Endodermal cell (in vitro differentiated cells): ENCODE measurements at places on chromosomes 3 and 15. TPM values are rescaled to one million over a fixed set of nuclear protein-coding genes. Genes with fewer than 3 reads are reported as not detected.

Gene ANKRD34C
- not detected in 2 replicates for total RNA-seq

Gene CLDN18
- 0.13 and 0.20 TPM in 2 replicates for total RNA-seq

Gene PXYLP1
- 42.2 to 53.6 TPM (median 51.6 TPM) in 3 replicates for total RNA-seq

Gene MYRIP
- total RNA-seq: 2.2 to 4.3 TPM (median 3.8 TPM) in 3 replicates

Gene EXD1
- total RNA-seq: not detected in 3 replicates

Gene DUOX1
- 1.2 to 3.3 TPM (median 1.9 TPM) in 3 replicates for total RNA-seq

Gene RRP9
- 88.6 and 89.3 TPM in 2 replicates for total RNA-seq

Gene ATOSA
- total RNA-seq: 18.6 to 48.8 TPM (median 23.7 TPM) in 3 replicates

Gene KCNH8
- total RNA-seq: 12.0 to 22.4 TPM (median 13.0 TPM) in 3 replicates

Gene ERC2
- 19.4 and 22.8 TPM in 2 replicates for total RNA-seq

Gene CPLX3
- total RNA-seq: not detected in 2 replicates

Gene SCG3
- 18.3 and 26.3 TPM in 2 replicates for total RNA-seq

Gene NUDT16
- total RNA-seq: 15.2 and 16.1 TPM in 2 replicates

Gene SAMD7
- total RNA-seq: not detected in 3 replicates

DNA sequence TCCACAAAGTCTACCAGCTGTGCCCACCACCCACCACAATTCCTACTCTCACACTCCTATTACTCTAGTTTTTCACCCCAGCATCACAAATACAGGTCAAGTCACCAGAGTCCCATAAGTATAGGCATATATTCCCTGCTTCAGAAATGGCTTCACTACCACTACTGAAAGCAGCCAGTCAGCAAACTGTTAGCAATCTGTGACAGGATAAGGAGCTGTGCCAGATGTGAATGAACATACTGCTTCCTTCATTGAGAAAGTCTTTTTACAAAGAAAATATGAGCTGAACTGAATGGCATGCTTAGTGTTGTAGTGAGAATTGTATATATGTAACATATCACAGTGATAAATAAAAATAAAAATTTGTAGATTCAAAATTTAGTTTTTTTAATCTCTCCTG lies 76.8 kb downstream of the C3orf85 start:
- DNase-seq: no peak

DNA sequence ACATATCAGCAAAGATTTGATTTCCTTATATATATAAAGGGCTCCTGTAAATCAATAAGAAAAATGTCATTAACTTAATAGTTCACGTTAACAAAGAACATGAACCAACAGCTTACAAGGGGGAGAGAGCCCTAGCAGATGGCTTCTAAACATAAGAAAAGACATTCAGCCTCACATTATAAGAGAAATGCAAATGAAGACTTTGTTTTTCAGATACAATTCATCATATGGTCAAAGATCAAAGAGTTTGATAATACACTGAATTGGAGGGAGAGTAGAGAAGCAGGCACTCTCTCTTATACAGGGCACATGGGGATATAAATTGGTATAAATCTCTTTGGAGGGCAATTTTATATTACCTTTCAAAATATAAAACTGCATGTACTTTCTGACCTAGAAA lies 21.1 kb downstream of the RBP2 start:
- no peak for DNase-seq

- peak; percentile 98 for DNase-seq
These were observed 13.1 kb upstream of the BLOC1S6 start for GRCh38 chr15:45573961-45574629.

GRCh38 chr15:52284164-52284563 lies 11.4 kb downstream of the MYO5C start:
- no peak for DNase-seq

DNA sequence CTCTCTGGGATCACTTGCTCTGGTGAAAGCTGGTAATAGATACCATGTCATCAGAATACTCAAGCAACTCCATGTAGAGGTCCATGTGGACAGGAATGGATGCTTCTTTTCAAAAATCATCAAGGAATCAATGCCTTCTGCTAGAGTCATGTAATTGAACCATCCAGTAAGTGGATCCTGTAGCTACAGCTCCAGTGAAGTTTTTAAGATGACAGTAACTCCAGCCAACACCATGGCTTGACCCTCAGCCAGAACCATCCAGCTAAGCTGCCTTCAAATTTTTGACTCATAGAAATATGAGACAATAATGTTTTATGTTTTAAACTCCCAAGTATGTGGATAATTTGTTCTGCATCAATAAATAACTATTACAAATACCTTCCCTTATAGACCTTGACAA lies 923.7 kb downstream of the EPHA3 start:
- DNase-seq: no peak

GRCh38 chr15:90603893-90604292 lies 74.2 kb downstream of the CRTC3 start:
- peak; percentile 53 for DNase-seq

DNA sequence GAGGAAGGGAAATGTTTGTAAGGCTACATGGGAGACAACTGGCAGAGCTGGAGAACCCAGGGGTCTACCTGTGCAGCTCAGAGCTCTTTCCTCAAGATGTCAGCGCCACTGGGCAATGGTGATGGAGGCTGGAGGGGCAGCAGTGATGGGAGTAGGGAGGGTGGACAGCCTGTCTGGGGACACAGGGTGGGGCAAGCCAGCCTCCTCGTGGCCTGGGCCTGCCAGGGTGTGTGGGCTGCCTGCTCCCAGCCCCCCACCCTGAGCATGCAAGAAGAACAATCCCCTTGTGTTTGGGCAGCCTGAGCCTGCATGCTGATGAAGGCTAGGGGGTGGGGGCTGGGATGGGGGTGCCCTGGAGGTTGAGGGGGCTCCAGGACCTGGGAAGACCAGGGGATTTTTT lies 1.2 kb downstream of the PCBP4 start:
- no peak for DNase-seq

DNA sequence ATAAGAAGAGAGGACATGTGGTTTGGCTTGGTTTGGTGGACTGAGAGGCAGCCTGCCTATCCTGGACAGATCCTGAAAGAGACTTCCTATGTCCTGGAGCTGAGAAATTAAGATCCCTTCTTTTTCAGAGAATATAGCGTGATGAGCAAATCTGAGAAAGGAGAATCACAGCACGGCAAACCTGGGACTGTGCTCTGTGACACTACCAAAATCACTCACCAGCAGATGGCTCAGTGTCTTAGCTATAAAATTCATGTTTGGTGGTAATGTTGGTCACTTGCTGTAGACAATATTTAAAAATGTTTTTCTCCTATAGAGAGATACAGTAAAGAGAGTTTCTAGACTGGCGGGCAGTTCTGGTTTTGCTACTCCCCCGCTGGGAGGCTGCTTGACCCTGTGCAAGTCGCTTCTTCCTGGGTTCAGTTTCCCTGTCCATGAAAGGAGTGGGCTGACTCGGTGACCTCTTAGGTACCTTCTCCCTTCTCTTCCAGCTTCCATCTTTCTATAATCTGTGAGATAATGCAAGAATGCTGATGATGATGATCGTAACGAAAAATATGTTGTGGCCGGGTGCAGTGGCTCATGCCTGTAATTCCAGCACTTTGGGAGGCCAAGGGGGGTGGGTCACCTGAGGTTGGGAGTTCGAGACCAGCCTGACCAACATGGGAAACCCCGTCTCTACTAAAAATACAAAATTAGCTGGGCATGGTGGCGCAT lies 7.6 kb upstream of the HES1 start:
- DNase-seq: no peak

GRCh38 chr3:144289057-144289456 lies 317.4 kb downstream of the DIPK2A start:
- no peak for DNase-seq

- no peak for DNase-seq
These were observed 131.2 kb downstream of the RAP2B start for GRCh38 chr3:153293265-153293664.

DNA sequence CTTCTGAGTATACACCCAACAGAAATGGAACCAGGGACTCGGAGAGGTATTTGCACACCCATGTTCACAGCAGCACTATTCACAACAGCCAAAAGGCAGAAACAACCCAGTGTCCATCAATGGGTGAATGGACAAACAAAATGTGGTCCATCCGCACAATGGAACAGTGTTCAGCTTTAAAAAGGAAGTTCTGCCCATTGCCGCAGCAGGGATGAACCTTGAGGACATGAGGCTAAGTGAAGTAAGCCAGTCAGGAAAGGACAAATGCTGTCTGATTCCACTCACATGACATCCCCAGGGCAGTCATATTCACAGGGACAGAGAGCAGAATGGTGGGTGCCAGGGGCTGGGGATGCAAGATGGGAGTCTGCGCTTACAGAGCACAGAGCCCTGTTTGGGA lies 7.5 kb downstream of the IQSEC1 start:
- DNase-seq: no peak

- no peak for DNase-seq
These were observed 19.2 kb upstream of the GSK3B start for GRCh38 chr3:120113128-120114116.

DNA sequence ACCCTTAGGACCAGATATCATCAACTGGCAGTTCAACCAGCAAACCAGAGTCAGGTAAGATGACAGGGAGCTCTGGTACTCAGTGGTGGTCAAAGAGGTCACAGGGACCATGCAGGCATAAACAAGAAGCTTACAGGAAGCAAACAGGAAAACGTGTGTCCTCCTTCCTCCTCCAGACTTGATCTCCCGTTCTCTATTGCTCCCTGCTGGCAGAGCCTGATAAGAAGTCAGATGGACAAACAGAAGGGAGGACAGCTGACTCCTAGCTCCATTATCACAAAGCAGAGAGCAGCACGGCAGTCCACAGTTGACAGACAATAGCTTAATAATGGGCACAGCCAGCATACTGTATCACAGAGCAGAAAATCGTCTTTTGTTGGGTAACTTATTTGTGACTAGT lies 156.5 kb upstream of the SLC2A2 start:
- no peak for DNase-seq

DNA sequence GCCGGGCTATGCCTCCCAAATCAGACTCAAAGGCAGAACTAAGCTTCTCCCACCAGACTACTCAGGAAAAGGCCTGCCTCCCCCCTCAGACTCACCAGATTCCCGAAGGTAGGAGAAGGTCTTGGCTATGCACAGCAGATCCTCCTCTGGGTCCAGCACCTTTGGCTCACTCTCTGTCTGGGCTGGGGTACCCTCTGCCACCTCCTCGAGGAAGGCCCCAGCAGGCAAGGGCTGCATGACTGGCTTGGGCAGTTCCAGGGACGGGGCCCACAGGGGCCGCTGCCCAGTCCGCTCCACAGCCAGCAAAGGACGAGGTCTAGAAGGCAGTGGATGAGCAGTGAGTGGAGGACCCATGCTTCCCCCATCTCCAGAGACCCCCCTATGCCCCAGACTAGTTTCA lies 3.3 kb downstream of the CISH start:
- DNase-seq: no peak

- DNase-seq: peak; percentile 60
These were observed 163.3 kb downstream of the AKAP13 start for GRCh38 chr15:85543741-85544155.

DNA sequence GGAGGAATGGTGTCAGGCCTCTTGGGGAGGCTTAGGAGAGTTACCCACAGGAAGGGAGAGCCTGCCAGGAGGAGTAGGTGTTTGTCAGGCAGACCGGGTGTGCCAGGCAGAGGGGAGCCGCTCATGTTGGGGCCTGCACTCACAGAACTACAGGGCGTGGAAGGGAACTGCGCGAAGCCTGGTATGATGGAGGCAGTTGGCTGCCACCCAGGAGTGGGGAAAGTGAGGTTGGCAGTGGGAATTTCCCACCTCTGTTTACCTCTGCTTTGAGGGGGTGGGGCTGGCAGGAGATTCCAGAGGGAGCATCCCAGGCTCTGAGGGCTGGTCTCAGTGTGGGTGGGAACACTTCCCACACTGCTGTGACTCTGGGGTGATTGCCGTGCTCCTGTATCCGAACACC lies 99.9 kb downstream of the SLCO3A1 start:
- DNase-seq: no peak

DNA sequence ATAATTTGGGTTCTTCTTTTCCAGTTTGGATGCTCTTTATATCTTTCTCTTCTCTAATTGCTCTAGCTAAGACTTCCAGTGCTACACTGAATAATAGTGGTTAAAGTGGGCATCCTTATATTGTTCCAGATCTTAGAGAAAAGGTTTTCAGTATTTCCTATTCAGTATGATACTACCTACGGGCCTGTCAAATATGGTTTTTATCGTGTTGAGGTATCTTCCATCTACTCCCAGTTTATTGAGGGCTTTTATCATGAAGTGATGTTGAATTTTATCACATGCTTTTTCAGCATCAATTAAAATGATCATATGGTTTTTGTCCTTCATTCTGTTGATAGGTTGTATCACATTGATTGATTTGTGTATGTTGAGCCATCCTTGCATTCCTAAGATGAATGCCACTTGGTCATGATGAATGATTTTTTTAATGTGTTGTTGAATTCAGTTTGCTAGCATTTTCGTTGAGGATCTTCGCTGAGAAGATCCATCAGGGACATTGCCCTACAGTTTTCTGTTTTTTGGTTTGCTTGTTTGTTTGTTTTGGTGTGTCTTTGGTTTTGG lies 3.0 kb upstream of the LRRC34 start:
- no peak for DNase-seq

DNA sequence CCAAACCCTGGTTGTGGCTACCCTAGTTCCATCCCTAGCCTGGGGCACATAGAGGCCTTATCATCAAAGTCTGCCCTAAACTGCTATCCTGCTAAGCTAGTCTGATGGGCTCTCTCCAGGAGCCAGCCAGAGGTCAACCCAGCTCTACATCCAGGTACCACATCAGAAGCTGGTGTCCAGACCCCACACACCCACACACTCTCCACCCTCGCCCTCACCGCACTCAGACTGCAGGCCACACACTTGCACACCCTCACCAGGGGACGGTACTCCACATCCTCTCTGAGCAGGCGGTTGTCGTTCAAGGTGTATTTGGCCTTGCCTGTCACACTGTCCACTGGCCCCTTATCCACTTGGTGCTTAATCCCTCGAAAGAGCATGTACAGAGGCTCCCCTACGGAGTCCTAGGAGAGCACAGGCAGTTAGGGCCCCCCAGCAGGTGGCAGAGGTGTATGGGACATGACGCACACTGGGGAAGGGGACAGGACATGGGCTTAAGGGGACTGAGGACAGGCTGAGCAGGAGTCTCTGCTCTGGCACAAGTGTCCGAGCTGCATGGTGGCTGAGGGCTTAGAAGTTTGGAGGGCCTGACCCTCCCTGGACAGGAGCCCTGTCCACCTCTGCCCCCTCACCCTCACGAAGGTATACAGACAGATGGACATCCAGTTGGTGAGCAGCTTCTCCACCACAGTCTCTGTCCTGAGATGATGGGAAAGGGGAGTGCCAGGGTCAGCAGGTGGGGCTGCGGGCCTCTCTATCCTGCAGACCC lies 18.1 kb downstream of the PLXNB1 start:
- DNase-seq: peak; percentile 34

GRCh38 chr15:33871980-33872379 lies 96.3 kb upstream of the CHRM5 start:
- no peak for DNase-seq

GRCh38 chr3:85576091-85576690 lies 617.4 kb downstream of the CADM2 start:
- peak; percentile 87 for DNase-seq

GRCh38 chr3:195177422-195178123 lies 93.4 kb downstream of the XXYLT1 start:
- peak; percentile 20 for DNase-seq
